ENCODE measurements at places on chromosomes 3 and 15.
A peak's percentile ranks its signal among the peaks of the same experiment; 100 is the strongest.

- DNase-seq, result no peak
Observed at GRCh38 chr3:184349563-184350470, 11.6 kb downstream of the CLCN2 start.

DNA sequence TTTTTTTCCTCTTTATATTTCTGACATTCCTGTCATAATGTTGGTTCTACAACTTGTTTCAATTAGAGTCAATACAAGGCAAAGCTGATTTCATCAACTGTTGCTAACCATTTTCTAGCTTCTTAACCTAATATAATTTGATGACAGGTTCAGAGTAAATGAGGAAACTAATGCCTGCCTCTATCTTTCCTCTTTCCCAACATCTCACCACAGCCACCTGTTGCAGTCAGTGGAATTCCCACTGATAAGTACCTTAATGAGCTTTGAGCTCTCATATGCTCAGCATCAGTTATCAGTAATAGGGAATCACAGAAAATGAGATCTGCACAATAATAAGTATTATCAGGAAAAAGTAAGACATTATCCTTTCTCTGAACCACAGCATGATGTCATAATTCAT lies 241.9 kb downstream of the MEIS2 start:
- DNase-seq, result no peak

GRCh38 chr3:7293286-7293685 lies 432.4 kb downstream of the GRM7 start:
- no peak for DNase-seq

GRCh38 chr3:73401616-73402279 lies 223.0 kb downstream of the PDZRN3 start:
- no peak for DNase-seq

DNA sequence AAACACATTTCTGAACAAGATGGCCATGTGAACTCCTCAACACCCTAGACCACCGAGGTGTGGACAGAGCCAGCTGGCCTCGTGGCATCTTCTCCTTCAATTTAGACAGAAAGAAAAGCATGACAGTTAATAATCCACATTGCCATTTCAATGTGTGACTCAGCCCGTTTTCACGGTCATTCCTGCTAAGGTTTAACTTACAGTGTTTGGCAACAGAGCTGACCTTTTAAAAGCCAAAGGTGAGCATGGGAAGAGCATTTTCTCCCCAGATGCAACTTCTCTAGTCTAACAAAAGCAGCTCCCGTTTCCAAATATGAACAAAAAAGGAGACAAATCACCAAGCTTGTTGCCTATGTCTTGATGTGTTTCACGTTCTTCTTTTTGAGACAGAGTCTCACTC lies 417.6 kb upstream of the WNT5A start:
- no peak for DNase-seq

GRCh38 chr15:87949575-87950223 lies 306.8 kb downstream of the NTRK3 start:
- no peak for DNase-seq

- DNase-seq, result no peak
Observed at GRCh38 chr3:69879051-69879450, 120.5 kb upstream of the SAMMSON start.

DNA sequence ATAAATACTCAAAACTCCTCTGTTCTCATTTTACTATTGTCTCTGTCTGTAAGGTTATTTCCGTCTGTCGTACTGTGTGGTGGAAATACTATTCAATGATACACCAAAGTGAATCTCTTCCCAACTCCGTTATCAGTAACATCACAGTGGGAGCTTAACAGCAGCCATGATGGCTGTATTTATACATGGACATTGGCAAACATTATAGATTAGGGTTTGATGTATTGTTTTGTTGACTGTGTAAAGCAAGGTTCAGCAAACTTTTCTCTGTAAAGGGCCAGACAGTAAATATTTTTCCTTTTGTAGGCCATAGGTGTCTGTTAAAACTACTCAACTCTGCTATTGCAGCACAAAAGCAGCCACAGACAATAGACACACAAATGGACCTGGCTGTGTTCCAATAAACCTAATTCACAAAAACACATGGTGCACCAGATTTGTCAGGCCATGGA lies 23.2 kb downstream of the LIPC start:
- DNase-seq, result no peak

DNA sequence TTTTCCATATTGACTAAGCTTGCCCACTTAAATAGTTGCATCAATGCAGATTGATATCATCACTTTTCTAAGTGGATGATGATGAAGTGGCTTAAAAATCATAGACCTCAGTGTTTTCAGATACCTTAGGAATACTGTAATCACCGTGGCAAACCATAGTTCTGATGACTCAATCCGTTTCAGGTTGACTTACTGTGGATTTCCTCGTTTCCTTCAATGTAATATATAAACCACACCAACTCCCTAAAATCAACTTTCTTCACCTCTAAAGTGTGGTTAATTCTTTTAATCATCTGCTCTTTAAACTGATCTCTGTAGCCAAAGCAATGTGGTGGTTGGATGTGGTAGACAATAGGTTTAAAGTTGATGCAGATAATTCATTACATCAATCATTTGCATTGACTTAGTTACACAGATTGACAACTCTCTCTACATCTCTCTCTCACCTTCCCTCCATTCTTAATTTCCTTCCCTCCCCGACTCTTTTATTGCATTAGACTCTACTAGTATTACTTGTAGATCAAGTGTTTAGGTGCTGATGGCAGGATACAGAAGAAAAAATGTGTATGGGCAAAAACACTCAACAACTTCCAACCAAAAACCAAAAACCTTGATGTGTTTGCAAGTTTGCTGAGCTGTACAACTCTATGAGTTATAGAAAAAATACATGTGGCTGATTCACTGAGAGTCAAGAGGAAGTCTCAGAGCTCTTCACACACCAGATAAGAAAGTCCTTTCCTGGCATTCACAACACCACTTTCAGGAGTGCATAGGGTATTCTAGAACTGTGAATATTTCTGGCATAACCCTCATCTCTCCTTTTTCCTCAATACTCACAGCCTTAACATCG lies 243.5 kb downstream of the NFKBIZ start:
- no peak for DNase-seq

DNA sequence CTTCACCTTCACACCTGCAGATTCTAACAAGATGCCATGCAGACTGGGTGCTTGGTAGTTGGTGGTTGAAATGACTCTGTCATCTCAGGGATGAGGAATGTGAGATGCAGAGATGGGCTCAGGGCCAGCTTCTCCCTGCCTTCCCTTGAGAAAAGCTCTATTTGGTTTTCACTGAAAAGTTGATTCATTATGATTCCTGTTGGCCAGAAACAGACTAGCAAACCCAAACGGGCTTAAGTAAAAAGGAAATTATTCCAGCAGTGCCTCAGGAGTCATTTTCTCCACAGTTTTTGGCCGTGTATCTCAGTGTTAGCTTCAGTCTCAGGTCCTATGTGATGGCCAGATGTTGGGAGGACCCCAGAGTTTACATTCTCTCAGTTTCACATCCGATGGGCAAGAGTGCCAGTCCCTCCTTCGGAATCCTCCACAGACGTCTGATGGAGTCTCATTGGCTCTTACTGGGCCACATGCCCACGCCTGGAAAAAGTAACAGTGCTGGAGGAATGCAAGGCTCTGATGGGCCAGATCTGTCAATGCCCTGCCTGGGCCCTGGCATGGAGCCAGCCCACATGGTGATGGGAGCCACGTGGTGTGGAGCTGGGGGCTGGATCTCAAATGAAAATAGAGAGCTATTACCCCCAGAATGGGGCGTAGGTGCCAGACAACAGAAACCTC lies 22.3 kb upstream of the SACM1L start:
- no peak for DNase-seq

DNA sequence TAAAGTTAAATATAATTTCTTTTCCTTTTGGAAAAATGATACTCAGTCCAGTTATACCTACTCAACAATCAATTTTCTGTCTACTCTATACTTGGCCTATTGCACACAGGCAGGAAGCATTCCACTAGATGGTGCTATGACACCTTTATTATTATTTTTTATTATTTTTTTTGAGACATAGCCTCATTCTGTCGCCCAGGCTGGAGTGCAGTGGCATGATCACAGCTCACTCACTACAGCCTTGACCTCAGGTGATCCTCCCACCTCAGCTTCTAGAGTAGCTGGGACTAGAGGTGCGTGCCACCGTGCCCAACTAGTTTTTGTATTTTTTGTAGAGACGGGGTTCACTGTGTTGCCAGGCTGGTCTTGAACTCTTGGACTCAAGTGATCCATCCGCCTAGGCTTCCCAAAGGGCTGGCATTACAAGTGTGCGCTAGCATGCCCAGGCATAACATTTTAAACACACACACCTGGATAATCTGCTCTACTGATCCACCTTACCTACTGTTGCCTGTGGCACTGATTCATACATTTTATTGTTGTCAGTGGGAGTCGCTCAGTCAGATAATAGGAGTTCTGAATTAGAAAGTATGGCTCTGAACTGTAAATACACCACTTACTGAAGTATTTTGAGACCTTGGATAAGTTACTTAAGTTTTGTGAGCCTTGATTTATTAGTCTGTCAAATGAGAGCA lies 56.2 kb downstream of the EIF3J start:
- no peak for DNase-seq

- no peak for DNase-seq
Observed at GRCh38 chr3:5197022-5197421, 9.5 kb downstream of the EDEM1 start.

- no peak for DNase-seq
Observed at GRCh38 chr3:16667633-16668032, 62.4 kb upstream of the DAZL start.

DNA sequence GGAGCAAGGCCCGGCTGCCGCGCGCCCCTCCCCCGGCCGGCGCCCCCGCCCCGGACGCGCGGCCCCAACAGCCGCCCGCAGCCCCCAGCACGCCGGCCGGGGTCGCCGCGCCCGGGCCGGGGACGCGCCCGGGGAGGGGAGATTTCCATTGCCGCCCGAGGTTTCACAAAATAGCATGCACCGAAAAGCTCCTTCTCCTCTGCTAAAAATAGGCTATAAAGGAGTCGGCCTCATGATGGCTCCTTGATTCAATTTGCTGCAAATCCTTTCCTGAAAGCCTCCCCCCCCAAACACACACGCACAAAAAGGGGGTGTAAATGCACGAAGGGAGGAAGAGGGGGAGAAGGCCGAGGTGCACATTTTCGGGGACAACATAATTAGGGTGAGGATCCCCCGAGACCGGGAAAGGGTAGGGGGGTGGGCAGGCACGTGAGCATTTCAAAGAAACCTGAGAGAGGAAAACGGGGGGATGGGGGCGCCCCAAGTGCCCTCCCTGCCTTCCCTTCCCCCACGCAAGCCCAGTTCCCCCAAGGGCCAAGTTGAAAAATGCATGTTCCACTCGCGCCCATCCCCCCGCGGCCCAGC lies 734 bp downstream of the TBL1XR1 start:
- DNase-seq, result peak; percentile 72

DNA sequence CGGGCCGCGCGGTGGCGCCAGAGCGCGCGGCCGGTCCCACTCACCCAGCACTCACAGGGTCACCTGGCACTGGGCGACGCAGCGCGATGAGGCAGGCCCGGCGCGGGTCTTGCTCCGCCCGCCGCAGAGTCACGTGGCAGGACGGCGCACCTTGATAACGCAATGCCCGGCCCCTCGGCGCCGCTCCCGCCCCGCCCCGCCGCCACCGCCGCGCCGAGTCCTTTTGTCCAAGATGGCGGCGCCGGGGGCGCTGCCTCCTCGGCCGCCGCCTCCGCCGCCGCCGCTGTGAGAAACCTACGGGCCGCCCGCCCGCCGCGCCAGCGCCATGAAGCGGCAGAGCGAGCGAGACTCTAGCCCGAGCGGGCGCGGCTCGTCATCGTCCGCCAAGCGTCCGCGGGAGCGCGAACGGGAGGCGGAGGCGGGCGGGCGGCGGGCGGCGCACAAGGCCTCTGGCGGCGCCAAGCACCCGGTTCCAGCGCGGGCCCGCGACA lies at the start of gene RBM15B:
Gene RBM15B (plus strand): TSS at position 211 of the 491 bp plus-strand sequence. CDS start 115 bp downstream, at position 326.
- peak; percentile 99 for DNase-seq

DNA sequence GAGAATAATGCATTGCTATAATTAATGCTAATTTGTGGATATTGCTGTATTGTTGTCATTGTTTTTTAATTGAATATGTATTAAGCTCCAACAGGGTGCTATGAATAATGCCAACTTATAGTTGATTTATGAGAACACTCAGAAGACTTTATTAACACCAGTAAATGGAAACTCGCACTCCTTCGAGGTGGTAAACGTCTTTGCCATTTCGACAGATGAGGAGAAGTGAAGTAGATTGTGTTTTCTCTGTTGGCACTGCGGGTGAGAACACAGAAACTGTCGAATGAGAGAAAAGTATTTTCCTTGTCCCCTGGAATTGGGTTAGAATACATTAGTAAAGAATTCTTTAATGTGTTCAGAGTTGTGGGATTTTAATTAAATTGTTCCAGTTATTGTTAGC lies 354.5 kb downstream of the LPP start:
- DNase-seq, result no peak

GRCh38 chr3:104520228-104520655 lies 846.5 kb upstream of the ALCAM start:
- DNase-seq, result peak; percentile 32

- DNase-seq, result no peak
Observed at GRCh38 chr3:79726786-79727185, 41.0 kb downstream of the ROBO1 start.

DNA sequence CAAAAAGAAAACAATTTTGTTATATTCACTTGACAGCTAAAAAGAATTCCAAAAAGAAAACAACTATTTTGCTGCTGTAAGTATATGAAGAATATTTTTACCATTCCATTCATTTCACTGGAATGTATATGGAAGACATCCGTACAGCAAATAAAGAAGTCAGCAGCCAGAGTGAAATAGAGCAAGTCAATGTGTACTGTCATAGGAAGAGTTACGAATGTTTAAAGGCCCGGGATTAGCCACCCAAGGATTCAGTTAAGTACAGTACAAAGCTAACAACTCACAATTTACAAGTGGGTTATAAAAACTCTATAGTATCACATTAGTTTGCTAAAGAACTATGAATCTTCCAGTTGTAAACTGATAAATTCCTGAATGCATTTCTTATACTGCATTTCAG lies 14.4 kb upstream of the XXYLT1 start:
- DNase-seq, result no peak

DNA sequence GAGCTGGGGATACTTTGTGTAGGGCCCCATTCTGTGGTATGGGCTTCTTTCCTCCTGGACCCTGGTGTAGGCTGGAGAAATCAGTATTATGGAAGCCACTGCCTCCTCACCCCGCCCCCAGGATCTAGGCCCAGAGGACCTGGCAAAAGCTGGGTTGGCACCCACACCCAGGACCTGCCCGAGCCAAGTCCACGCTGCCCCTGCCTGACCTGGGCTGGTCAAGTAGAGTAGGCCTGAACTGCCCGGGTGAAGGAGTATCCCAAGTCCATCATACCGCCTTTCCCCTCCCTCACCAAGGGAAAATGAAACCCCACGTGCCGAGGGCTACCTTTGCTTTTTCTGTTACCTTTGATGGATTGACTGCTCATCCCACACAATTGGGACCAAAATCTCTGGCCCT lies 37.7 kb upstream of the TRAK1 start:
- DNase-seq, result no peak

- peak; percentile 59 for DNase-seq
Observed at GRCh38 chr15:90845201-90845949, 23.0 kb upstream of the FURIN start.

- no peak for DNase-seq
Observed at GRCh38 chr3:40580494-40581091, 55.8 kb downstream of the ZNF621 start.
